ENCODE measurements at places on chromosomes 4 and X. TPM values are rescaled to one million over a fixed set of nuclear protein-coding genes. Genes with fewer than 3 reads are reported as not detected.

DNA sequence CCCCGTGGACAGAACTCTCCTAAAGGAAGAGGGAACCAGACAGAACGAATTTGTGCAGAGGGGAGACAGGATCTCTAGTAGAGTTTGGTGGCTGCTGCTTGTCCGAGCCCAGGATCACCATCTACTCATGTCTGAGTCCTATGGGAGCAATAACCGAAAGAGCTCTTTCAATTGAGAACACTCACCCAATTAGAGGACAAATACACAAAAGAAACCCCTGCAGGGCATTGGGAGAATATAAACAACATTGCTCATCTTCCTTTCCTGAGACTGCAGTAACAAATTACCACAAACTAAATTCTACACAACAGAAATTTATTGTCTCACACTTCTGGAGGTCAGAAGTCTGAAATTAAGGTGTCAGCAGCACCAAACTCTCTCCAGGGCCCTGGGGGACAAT is 65.6 kb downstream of the SPINK2 start:
- DNase-seq = no peak

Gene PAGE5
- not detected for total RNA-seq

DNA sequence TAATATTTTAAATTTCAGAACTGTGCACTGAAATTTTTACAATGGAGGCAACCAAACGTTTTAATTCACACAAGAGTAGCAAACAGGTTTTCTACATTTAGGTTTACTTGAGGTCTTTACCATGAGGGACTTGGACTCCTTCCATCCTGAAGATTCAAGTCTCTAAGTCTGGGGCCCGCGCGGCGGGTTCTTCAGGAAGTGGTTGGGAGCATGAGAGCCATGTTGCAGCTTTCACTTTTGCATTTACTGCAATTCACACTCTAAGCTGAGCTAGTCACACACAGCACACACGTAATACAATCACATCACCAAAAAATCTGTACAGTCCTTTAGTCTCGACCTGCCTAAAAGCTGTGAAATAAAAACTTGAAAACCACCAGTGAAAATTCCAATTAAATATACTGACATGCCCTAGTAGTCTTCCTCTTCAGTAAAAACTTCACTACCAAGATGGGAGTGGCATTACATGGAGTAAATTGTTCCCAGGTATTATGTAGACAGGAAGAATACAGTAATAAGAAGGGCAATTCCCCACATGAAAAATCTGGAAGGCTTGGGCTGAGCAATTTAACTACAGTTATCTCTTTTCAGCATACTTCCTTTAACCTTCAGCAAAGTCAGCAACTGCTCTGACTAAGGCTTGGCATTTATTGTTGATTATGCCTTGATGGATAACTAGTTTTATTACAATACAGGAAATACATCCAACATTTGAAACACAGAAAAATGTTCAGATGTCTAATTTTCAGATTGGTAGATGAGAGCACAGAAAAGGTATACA is 571.1 kb upstream of the DIPK2B start:
- peak; percentile 72 for DNase-seq

DNA sequence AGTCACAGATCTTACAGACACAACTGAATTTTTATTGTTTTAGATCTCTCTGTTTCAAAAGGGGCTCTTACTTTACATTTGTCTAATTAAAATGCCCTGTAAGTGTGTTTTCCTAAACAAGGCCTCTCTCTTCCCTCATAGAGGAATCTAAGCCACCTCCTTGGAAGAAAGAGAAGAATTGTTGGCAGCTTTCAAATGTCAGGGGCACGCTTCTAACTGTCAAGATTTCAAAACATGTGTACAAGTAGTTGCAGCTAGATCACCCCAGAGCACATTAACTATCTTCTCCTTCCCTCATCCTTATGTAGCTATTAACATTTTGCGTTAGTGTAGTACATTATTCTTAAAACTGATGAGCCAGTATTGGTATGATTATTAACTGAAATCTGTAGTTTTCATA is 266.5 kb upstream of the BOD1L1 start:
- no peak for DNase-seq

DNA sequence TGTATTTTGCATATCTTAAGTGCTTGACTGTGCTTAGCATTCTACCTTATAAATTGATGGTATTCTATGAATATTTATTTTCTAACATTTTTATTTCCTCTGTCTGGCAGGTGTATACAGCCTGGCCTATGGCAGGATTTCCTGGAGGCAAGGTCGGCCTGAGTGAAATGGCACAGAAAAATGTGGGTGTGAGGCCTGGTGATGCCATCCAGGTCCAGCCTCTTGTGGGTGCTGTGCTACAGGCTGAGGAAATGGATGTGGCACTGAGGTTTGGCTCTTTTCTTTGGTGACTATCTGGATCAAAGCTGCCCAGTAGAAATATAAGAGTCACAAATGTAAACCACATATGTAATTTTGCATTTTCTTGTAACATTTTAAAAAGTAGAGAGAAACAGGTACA is 6.5 kb upstream of the NUDT6 start:
- DNase-seq = no peak

- DNase-seq = no peak
These were observed 735 bp downstream of the NRK start for GRCh38 chrX:105823092-105823455.

DNA sequence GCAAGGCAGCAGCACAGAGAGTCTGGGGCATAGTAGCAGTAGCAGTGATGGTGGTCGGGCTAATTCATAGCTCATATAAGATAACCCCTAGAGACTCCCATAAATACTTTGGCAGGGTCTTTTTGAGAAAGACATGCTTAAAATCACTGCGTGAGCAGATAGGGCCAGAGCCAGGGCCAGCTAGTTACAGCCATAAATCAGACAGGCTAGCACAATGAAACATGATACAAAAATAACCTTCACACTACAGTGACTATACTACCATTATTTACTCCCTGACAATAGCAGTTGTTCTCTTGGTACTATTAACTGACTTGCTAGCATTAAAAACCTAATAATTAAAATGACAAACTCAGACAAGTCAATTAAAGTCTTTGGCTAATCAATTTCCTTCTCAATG is 295.9 kb downstream of the SMARCA1 start:
- no peak for DNase-seq

Gene SPCS3
- 94.5 TPM for total RNA-seq

- DNase-seq = no peak
These were observed 381.2 kb upstream of the PCDH10 start for GRCh38 chr4:132767901-132768300.

Gene IGBP1
- 38.7 TPM for total RNA-seq

- no peak for DNase-seq
These were observed 19.8 kb upstream of the TMLHE start for GRCh38 chrX:155632431-155633100.

Gene FHIP1A
- total RNA-seq = 1.3 TPM

DNA sequence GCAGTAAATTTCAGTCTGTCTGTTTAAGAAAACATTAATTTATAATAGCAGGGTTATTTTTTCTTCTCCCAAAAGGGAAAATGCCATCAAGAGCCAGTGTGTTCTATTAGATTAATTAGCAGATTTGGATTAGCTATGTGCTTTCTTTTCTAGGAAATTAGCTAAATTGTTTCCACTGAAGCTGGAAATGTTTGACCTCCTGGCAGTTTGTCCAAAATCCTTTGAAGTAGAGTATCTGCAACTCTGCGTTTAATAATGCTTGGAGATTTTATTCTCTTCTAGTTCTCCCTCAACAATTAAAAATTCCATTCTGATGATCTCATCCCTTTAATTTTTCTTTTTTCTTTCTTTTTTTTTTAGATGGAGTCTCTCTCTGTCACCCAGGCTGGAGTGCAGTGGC is 27.1 kb upstream of the HOPX start:
- DNase-seq = no peak

DNA sequence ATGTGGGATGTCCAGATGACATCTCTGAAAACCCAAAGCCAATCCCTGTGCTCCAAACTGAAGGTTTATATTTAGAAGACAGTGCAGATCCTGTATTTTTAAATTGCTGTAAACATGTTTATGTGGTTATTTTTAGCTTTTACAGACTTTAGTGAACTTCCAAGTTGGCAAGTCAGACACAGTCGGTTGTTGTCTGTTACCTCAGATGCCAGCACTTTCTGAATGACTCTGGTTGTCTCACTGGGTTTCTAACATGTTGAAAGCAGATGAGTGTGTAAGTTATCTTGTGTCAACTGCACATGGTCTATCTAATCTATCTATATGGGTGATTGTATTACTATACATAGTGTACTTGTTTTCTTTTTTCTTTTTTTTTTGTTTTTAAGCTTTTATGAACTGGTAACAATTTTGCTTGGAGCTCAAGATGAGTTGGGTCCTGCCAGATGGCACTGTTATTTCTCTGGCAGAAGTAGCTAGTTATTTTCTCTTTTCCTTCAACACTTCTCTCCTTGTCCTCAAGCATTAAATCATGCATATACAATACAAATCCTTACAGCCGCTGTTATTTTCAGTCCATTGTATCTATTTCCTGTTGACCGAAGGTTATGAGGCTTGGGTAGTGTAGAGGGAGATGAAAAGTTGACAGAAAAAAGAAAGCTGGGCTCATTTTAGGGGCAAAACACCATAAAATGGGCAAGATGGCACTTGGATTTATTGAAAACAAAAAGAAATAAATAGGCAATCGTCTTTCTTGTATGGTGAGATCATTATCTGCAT is 66.3 kb downstream of the GAB1 start:
- peak; percentile 22 for DNase-seq

GRCh38 chr4:140240237-140240636 is 86.3 kb upstream of the MAML3 start:
- DNase-seq = no peak

GRCh38 chr4:133555671-133556070 is 406.6 kb downstream of the PCDH10 start:
- DNase-seq = peak; percentile 3

- DNase-seq = peak; percentile 4
These were observed 162.2 kb upstream of the GPR101 start for GRCh38 chrX:137195991-137196390.

- peak; percentile 67 for DNase-seq
These were observed 125.2 kb upstream of the USP9X start for GRCh38 chrX:40960041-40960440.

GRCh38 chrX:72243472-72243871 is 4.6 kb upstream of the ERCC6L start:
- peak; percentile 49 for DNase-seq

GRCh38 chr4:123631786-123632692 is 235.4 kb downstream of the SPRY1 start:
- peak; percentile 68 for DNase-seq

DNA sequence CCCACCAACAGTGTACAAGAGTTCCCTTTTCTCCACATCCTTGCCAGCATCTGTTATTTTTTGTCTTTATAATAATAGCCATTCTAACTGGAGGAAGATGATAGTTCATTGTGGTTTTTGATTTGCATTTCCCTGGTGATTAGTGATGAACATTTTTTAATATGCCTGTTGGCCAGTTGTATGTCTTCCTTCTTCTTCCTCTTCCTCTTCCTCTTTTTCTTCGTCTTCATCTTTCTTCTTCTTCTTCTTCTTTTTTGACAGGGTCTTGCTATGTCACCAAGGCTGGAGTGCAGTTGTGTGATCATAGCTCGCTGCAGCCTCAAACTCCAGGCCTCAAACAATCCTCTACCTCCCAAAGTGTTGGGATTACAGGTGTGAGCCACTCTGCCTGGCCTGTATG is 87.4 kb downstream of the CCDC160 start:
- DNase-seq = no peak

Gene SATL1
- not detected for total RNA-seq

Gene PNMA5
- not detected for total RNA-seq

- DNase-seq = no peak
These were observed 33.0 kb downstream of the PRKX start for GRCh38 chrX:3680459-3680858.

DNA sequence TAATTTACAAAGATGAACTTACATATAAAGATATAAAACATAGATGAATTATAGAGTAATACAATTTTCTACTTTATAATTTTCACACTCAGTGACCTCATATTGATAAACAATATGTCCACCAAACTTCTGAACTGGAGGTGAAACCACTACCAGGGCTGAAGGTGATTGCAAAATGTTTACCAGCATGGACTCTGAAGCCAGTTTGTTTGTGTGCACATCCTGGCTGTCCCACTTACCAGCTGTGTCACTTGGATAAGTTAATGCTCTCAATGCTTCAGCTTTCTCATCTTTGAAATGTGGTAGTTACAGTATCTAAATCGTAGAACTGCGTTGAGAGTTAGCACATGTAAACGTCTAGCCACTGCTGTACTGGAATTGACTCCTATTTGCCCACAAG is 392.6 kb downstream of the HNRNPD start:
- no peak for DNase-seq

DNA sequence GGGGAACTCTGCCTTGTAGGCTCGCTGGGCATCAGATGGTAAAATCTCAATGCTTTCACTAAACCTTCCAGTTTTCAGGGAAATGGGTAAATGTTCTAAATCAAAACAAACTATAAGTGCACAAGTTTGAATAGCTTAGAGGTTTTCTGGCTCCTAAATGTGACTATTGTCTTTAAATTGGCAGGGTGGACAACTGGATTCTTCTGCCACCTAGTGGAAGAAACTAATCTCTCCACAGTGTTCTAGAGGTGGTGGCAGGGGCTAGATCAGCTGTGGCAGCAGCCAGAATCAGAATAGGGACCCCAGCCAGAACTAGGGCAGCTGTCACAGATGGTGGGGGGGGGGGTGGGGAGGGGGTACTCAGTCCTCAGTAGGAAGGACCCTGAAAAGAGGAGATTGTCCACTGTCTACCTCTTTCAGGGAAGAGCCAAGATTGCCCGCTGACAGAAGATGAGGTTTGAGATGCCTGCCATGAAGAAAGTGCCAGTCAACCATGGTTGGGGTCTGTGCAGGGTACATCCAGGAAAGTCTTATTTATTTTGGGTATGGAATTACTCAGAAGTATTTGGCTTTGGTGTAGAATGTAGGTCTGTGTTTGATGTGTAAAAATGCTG is 201.4 kb downstream of the CCNG2 start:
- DNase-seq = peak; percentile 19

Gene UCHL1
- total RNA-seq = 222 TPM

GRCh38 chrX:103347682-103348397 is 8.5 kb upstream of the TCEAL9 start:
- no peak for DNase-seq

Gene MTNR1A
- not detected for total RNA-seq

DNA sequence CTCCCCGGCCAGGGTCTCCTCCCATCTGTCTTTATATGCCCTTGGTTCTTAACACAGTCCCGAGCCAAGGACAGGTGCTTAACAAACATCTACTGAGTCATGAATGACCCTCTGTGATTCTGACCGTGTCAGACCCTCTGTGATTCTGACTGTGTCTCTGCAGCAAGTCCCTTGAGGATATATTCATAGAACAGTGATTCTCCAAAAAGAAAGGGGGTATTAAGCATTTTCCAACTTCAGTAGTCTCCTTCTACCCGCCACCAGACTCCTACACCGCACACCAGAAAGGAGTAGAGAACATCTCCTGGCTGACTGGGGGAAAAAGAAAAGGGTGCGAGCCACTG is 13.6 kb downstream of the ACSL1 start:
- peak; percentile 49 for DNase-seq
